DND-41 (cell line): ENCODE measurements at places on chromosomes 12 and 14.
A peak's percentile ranks its signal among the peaks of the same experiment; 100 is the strongest.

GRCh38 chr12:3241621-3242020, 164.4 kb downstream of the TSPAN9 start:
- no peak for DNase-seq

DNA sequence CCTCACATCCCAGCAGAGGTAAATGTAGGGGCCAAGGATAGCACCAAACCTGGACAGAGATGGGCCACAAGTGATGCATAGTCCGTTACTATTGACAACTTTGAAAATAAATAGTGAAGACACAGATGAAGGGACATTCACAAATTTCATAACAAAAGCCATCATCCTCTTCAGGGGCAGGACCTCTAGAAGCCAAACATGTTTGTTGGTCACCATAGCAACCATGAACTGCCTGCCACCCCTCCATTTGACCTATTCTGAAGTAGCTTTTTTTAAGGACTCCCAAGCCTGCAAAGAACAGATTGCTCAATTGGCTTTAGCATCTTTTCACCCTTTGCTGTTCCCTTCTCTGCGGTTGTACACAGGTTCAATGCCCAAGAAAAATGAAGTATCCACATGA, 35.7 kb upstream of the MDM1 start:
- no peak for DNase-seq

DNA sequence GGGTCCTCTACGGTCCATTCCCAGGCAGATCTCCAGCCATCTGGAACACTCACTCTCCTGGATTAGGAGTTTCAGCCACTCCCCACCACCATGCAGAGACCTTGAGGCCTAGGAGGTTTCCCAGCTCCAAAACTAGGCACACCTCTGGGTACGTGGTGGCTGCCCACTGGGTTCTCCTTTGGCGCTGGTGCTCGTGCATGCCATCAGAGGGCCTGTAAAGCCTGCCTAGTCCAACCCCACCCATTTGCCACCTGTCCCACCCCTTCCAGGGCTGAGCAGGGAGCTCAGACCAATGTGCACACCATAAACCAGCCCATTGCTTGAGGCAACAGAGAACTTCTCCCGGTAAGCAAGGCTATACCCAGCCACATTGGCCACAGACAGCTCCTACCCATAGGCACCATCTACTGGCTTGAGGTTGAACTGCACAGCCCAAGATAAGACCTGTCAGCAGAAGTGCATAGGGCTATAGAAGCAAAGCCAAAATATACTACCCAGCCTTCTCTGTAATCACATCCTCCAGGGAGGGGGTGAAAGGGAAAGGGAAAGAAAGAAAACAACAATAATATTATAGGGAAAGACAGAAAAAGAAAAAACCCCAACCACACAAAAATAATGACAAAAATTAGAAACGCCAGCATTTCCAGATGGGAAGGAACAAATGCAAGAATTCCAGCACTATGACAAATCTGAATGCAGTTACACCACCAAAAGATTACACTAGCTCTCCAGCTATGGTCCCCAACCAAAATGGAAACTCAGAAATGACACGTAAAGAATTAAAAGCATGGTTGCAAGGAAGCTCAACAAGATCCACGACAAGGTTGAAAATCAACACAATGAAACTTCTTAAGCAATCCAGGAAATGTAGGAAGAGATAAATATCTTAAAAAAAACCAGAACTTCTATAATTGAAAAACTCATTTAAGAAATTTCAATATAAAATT, 111.9 kb upstream of the CCDC175 start:
- DNase-seq = peak; percentile 57

GRCh38 chr12:82723093-82723492, 36.4 kb downstream of the TMTC2 start:
- DNase-seq = no peak

- no peak for DNase-seq
These were observed 129.1 kb downstream of the GPR135 start for GRCh38 chr14:59336098-59336497.

GRCh38 chr14:103223818-103224352, 100.6 kb downstream of the TNFAIP2 start:
- no peak for DNase-seq

- DNase-seq = no peak
These were observed 11.2 kb upstream of the PRPH start for GRCh38 chr12:49283541-49284429.

- DNase-seq = no peak
These were observed 47.9 kb downstream of the GTF2A1 start for GRCh38 chr14:81172881-81173280.

DNA sequence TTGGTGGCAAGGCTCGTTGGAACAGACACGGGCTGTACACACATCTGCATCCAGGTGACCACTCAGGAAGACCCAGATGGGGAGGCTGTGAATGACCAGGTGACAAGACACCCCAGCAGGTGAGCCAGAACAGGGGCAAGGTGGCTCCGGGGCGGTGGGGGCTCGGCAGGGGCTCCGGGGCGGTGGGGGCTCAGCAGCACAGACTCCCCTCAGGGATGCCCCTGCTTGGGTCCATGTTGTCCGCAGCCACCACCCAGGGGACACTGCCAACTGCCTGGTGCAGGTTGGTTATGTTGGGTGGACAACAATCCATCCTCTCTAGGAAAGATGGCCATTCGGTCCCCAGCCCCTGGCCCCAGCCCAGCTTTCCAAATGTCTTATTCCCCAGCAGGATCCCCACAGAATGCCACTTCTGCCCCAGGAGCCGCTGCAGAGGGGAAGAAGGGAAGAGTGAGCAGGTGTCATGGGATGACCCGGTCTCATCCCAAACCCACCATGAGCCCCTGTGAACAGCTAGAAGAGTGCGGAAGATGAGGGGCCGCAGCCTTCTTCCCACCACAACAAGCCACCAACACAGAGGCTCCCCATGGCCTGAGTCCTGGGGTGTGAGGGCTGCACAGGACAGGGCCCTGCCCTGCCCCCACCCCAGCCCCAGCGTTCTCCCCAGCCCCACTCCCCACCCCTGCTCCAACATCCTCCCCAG, 31.4 kb upstream of the C14orf180 start:
- DNase-seq = no peak
